Fibroblast of skin of right quadriceps (primary cell): ENCODE measurements at places on chromosomes 5 and 9.

GRCh38 chr9:83154087-83154736 is 91.3 kb upstream of the RASEF start:
- DNase-seq, result peak; percentile 18

DNA sequence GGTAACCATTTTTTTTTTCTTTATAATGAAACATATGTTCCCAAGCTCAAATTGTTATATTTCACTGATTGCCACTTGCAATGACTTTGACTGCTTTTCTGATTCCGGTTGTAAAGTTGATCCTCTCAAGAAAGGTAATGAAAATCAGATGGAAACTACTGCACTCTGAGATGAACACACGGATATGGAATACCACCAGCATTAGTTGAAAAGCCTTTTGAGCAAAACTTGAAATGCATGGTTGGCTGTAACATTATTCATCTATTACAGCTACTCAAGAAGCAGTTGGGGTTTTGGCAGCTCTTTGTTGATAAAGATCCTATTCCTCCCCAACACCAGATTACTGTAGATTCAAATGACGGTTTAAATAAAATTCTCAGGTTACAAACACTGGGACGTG is 591.6 kb upstream of the DMAC1 start:
- peak; percentile 60 for DNase-seq

GRCh38 chr9:83508067-83508466 is 30.1 kb downstream of the FRMD3 start:
- peak; percentile 31 for DNase-seq

DNA sequence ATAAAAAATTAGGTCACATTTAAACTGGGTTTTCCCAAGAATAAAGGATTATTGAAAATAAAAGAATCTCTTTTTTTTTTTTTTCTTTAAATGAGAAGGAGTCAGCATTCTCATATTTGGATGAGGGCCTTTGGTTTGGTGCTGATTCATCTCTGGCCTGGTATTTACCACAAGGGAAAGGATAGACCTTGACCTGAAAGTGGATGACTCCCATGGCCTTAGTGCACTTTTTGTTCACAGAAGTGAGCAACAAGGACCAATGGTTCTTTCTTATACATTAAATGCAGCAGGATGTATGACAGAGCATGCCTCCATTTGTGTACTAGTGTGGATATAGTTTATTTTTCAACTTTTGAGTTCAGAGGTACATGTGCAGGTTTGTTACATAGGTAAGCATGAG is 6.9 kb downstream of the YTHDC2 start:
- peak; percentile 29 for DNase-seq

DNA sequence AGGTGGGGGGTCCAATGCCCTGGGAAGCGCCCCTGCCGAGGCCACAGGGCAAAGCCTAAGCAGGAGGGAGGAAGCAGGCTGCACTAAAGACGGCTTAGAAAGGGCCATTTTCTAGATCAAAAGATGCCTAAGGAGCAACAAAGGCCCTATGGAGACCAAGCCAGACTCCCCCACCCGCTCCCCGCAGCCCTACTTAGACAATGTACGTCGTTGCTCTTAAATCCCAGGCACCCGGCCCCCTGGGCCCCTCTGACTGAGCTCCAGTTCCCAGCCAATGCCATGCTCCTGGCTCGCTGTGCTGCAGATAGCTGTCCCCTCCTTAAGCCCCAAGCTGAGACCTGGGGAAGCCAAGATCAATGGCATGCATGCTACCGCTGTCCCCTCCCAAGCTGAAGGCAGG is 10.3 kb downstream of the IPPK start:
- DNase-seq, result no peak

DNA sequence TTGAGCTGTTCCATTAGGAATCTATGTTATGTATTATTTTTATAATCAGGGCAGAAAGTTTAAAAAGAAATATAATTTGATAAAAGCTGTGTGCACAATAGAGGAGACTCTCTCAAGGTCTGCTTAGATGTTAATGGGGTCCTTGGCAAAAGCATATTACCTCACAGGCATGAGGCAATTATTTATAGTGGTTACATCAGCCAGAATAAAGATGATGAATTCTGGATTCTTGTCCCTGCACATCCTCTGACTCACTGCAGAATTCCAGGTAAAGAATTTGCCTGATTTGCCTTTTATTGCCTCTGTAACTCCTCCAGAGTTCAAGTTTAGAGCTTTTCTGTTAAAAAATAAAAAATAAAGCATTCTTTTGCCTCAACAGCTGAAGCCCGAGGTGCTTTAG is 253.6 kb downstream of the MAST4 start:
- peak; percentile 85 for DNase-seq

- DNase-seq, result peak; percentile 11
Measured at GRCh38 chr5:54469622-54470021, 14.1 kb downstream of the HSPB3 start.

- no peak for DNase-seq
Measured at GRCh38 chr9:122151267-122151828, 8.2 kb downstream of the NDUFA8 start.

- peak; percentile 54 for DNase-seq
Measured at GRCh38 chr5:159286420-159287035, 23.4 kb downstream of the UBLCP1 start.

DNA sequence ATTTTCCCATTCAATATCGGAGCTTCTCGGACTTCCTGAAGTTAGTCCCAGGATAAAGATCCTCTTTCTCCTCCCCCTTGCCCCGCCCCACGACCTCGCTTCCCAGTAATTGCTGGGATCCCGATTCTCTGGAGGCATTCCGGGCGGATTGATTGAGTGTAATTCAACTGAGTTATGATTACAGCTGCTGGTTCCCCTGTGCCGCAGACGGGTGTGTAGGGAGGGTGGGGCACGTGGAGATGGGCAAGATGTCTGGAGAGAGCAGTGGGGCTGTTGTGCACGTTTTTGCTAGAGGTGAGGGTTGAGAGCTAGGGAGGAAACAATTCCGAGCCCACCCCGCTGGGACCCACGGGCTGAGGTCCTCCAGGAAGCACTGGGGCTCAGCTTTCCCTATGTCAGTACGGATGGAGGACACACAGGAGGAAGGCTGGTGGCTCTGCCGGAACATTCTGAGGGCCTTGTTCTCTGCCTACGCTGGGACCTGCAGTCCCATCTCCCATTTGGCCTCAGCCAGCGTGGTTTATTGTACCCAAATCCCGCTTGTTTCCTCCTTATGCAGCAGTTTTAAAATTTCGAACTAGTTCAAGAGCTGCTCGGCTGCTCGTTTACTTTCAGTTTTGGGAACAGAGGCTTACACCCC is 2.4 kb upstream of the DMRT2 start:
- no peak for DNase-seq

DNA sequence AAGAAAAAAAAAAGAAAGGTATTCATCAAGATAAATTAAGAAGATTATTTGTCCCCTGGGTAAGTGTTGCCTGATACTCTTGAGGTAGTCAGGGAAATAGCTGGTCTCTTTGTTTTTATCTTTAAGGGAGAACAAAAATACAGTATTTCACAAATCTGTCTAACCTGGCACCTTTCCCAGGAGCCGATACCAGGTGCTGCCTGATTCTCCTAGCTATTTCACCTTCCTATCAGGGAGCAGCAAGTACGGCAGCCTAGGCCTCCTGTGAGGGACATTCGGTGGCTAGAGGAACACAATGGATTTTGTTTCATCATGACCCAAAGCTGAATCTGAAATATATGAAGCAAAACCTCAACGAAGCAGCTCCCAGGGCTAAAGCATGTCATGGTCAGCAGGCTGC is 86.0 kb downstream of the TARS1 start:
- no peak for DNase-seq

- DNase-seq, result no peak
Measured at GRCh38 chr5:180977852-180978251, 10.8 kb upstream of the BTNL3 start.

DNA sequence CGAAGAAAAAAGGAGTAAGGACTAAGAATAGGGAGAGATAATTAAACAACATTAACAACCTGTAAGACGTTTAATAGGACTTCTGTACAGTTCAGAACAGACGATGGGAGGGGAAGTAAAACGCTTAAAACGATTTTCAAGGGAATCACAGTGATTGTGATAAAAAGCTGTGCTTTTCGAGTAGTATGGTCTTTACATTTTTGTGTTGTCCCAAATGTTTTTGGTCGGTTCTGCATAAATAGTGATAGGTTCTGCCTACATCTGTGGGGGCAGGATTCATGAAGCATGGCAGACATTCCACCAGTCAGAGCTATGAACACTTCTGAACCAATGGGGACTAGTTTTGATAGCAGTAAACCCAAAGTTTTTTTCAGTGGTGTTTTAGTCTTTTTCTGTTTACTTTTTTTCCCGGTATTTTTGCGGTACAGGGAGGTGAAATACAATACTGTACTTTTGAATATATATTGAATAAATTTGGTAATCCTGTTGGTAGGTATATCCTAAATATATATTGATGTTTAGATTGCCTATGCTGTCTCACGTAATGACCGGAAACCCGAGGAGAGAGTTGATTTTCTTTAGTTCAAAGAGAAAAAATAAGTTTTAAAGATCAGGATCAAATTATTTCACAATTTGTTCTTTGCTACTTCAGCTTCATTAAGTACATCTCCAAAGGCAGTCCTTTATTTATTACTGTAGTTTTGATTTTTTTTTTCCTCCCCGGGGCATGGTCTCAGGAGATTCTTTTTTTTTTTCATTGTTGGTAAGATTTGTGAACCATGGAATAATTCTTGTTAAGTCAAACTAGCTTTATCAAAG is 1.3 kb downstream of the ERBIN start:
- peak; percentile 63 for DNase-seq

DNA sequence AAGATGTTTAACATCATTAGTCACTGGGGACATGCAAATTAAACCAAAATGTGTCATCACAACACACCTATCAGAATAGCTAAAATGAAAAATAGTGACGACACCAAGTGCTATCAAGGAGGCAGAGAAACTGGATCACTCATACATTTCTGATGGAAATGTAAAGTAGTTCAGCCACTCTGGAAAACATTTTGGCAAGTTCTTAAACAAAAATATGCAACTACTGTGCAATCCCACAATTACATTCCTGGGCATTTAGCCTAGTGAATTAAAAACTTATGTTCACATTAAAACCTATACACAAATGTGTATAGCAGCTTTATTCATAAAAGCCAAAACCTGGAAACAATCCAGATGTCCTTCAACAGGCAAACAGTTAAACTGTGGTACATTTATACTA is 53.1 kb downstream of the SVEP1 start:
- peak; percentile 98 for DNase-seq

DNA sequence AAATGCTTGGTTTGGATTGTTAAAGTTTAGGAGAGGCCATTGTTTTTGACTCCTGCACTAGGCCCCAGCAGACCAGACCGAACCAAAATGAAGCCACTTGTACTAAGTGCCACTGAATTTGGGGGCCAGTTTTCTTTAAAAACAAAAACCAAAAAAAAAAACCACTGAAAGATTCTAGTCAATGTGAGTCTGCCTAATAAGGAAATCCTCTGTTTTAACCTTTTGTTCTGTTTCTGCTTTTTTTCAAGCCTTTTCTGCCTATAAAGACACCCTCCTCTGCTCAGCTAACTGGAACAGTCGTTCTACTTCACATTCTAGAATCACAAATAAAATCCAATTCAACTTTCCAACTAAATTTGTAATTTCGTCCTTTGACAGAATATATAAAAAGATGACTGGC is 64.9 kb downstream of the SERINC5 start:
- no peak for DNase-seq

DNA sequence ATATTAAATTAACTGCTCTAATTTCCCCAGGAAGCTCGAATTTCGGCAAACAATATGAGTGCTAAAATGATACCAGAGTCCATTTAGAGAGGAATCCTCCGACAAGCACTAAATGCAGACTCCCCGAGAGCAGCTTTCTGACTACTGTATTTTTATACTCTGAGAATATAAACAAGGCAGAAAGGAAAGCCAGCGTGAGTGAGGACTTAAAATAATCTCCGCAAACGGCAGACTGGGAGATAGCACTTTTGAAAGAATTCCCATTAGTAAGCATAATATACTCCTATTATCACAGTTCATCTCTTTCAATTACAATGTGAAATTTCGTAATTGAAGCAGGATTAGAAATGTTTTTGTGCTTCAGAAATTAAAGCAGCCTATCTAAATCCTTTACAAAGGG is 269.4 kb upstream of the PANK3 start:
- no peak for DNase-seq
